ENCODE measurements at places on chromosomes 16 and 17. TPM values are rescaled to one million over a fixed set of nuclear protein-coding genes. Genes with fewer than 3 reads are reported as not detected.
A peak's percentile ranks its signal among the peaks of the same experiment; 100 is the strongest.

Gene GCGR
- total RNA-seq: not detected

DNA sequence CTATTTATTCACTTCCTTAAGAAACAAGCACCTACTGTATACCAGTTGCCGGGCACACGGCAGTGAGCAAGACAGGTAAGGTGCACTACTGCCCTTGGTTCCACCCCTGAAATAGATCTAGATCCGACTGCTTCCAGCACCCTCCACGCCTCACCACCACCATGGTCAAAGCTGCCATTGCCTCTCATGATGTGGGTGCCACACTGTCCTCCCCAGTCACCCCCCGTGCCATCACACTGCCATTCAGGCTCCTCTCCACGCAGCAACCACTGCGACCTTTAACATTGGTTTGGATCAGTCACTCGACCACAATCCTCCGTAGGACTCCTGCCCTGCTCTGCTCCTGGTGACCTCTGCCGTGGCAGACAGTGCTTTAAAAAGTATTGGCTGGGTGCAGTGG is 226.8 kb downstream of the CPPED1 start:
- H3K27me3 ChIP-seq: no peaks in the 10 kb centered on the region
- no peak for DNase-seq
- no peaks in the 10 kb centered on the region for H3K36me3 ChIP-seq
- H3K4me1 ChIP-seq: no peaks in the 10 kb centered on the region

DNA sequence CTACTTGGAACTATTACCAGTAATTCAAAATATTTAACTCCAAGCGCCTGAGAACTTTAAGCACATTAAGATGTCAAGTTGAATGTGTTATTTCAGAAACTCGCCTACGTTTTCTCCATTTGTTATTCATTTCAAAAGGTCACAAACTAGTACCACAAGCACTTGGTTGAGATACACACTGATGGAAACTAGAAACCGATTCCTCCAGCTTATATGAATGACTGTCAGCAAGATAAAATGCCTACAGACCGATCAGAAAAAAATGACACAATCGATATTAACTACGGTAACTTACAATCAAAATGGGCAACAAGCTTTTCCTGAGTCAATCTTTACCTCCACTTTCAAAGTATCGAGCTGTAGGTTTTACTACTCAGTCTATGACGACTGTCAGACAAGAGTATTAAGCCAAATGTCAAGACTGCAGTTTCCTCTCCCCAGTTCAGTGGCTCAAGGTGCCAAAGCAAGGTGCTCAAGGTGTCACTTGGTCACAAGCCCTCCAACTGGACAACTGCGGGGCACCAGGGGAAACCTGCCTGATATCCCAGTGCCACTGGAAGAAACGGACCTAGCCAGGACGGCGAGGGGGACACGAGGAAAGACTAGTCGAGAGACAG is 678 bp downstream of the SRP68 start:
- H3K36me3 ChIP-seq: peaks cover 36% of the 10 kb centered on the region
- H3K27ac ChIP-seq: peak overlapping the region; percentile 72
- H3K27me3 ChIP-seq: peaks cover 33% of the 10 kb centered on the region
- DNase-seq: no peak
- peak overlapping the region; percentile 80 for H3K4me3 ChIP-seq

- DNase-seq: no peak
- H3K4me3 ChIP-seq: no peak overlapping the region
Observed at GRCh38 chr16:1285669-1286512, 23.5 kb upstream of the UBE2I start.

Gene OSGIN1
- 9.8 TPM for total RNA-seq

DNA sequence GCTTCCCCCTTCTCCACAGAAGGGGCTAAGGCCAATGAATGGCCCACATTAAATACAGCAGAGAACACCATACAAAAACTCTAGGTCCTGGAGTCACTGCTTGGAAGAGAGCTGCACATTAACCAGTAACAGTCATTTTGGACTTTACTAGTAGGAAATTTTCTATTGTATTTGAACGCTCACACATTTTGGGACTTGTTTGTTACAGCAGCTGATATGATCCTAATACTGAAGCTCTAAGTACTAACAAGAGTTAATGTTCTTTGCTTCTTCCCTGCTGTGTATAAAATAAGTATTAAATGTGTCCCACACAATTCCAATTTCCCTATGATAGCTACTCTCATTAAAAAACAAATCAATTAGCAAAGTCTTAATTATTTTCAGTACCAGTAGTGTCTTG is 148.3 kb upstream of the IRX3 start:
- peaks cover 6% of the 10 kb centered on the region for H3K4me1 ChIP-seq
- no peaks in the 10 kb centered on the region for H3K36me3 ChIP-seq
- no peak overlapping the region for H3K27ac ChIP-seq
- no peak overlapping the region for H3K4me3 ChIP-seq
- peaks cover 5% of the 10 kb centered on the region for H3K27me3 ChIP-seq

DNA sequence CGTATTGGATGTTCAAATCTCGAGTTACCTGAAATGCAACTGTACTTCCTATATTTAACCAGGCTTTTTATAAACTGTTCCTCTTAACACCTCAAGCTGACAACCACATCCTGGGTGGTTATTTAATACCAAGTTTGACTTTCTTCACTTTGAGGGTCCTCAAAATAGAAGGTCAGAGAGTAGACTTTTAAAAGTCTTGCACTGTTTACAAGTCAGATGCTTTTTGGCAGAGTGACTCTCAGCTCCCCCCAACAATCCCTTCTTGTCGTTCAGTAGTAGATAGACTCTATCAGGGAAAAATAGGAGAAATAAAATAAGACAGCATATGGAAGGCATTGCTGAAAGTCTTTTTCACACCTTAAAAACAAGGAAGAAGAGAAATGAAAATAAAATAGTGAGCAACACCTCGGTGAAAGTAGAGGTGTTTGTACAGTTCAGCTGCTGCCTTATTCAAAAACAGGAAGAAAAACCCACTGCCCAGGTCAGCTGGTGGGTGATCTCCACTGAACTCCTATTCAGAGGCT is 650.4 kb downstream of the WWOX start:
- H3K27me3 ChIP-seq: no peaks in the 10 kb centered on the region
- no peaks in the 10 kb centered on the region for H3K36me3 ChIP-seq
- H3K27ac ChIP-seq: no peak overlapping the region
- H3K4me1 ChIP-seq: no peaks in the 10 kb centered on the region
- DNase-seq: no peak

GRCh38 chr17:50549256-50549941 is 2.4 kb downstream of the SPATA20 start:
- H3K4me3 ChIP-seq: no peak overlapping the region

GRCh38 chr17:31875081-31875480 is 16.0 kb upstream of the COPRS start:
- H3K36me3 ChIP-seq: peaks cover 100% of the 10 kb centered on the region
- H3K4me1 ChIP-seq: no peaks in the 10 kb centered on the region
- no peak overlapping the region for H3K27ac ChIP-seq
- H3K27me3 ChIP-seq: no peaks in the 10 kb centered on the region
- no peak overlapping the region for H3K4me3 ChIP-seq
- no peak for DNase-seq

DNA sequence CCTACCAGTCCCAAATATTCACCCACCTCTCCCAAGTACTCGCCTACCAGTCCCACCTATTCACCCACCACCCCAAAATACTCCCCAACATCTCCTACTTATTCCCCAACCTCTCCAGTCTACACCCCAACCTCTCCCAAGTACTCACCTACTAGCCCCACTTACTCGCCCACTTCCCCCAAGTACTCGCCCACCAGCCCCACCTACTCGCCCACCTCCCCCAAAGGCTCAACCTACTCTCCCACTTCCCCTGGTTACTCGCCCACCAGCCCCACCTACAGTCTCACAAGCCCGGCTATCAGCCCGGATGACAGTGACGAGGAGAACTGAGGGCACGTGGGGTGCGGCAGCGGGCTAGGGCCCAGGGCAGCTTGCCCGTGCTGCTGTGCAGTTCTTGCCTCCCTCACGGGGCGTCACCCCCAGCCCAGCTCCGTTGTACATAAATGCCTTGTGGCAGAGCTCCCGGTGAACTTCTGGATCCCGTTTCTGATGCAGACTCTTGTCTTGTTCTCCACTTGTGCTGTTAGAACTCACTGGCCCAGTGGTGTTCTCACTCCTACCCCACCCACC is 29.8 kb downstream of the POLR2A start:
- no peak overlapping the region for H3K27ac ChIP-seq
- peaks cover 10% of the 10 kb centered on the region for H3K4me1 ChIP-seq
- DNase-seq: no peak
- H3K36me3 ChIP-seq: peaks cover 56% of the 10 kb centered on the region
- no peaks in the 10 kb centered on the region for H3K27me3 ChIP-seq
- no peak overlapping the region for H3K4me3 ChIP-seq

DNA sequence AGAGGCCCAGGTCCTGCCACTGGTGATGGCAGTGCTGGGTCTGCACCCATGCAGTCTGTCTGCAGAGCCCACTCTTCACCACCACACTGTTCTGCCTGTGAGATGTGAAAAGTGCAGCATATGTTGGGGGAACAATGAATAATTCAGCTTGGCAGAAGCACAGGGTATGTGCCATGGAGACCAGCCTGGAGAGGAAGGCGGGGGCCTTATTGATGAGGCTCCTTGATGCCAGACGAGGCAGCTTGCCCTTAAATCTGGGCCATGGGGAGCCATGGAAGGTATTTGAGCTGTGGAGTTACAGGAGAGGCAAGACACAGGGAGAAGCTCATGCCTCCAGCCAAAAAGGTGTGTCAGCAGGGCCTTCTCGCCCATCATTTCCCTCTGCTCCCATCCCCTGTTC is 124.7 kb downstream of the C16orf78 start:
- no peak for DNase-seq
- no peak overlapping the region for H3K4me3 ChIP-seq
- no peaks in the 10 kb centered on the region for H3K36me3 ChIP-seq
- H3K27ac ChIP-seq: no peak overlapping the region
- H3K27me3 ChIP-seq: no peaks in the 10 kb centered on the region

All from lower lobe of right lung (tissue), 2 donors.